ENCODE measurements at places on chromosomes 16 and 17. TPM values are rescaled to one million over a fixed set of nuclear protein-coding genes. Genes with fewer than 3 reads are reported as not detected.

The GUCY2D gene
- total RNA-seq, result not detected

The ADAP2 gene
- total RNA-seq, result 3.0 TPM

The CTRB1 gene
- not detected for total RNA-seq

The TBC1D3C gene
- not detected for total RNA-seq

The PTX4 gene
- not detected for total RNA-seq

The ITGAX gene
- 0.82 TPM for total RNA-seq

GRCh38 chr17:74712756-74713155, at the start of gene CD300LF:
Gene CD300LF (minus strand): TSS chr17:74712923. CDS start chr17:74712866, 57 bp downstream.
- no peak for DNase-seq

DNA sequence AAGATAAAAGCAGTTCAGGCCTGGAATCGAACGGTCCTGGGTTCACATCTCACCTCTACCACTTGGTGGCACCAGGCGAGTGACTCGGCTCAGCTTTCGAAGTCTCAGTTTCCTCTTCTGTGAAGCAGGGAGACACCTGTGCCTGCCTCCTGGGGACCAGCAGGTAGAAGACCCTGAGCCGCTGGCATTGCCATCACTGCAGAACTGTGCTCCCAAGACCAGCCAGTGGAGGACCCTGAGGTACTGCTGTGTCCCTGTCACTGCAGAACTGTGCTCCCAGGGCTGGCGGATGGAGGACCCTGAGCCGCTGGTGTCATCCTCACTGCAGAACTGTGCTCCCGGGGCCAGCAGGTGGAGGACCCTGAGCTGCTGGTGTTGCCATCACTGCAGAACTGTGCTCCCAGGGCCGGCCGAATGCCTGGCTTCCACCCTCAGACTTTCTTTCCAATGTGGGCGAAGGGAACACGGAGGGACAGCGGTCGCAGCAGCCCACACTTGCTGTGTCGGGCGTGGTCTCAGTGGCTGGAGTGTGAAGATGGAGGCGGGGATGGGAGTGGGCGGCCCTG, 8.7 kb upstream of the SLC7A5 start:
- DNase-seq, result no peak

GRCh38 chr17:81462506-81463125, 50.0 kb downstream of the ACTG1 start:
- DNase-seq, result no peak

GRCh38 chr17:54867634-54868033, 33.0 kb upstream of the TOM1L1 start:
- no peak for DNase-seq

- DNase-seq, result no peak
These were observed 39.1 kb downstream of the NDEL1 start for GRCh38 chr17:8474826-8475225.

- DNase-seq, result no peak
These were observed 17.3 kb downstream of the LLGL2 start for GRCh38 chr17:75542728-75543336.

- DNase-seq, result no peak
These were observed 86.6 kb upstream of the BRD7 start for GRCh38 chr16:50455288-50455845.

GRCh38 chr16:87342504-87342903, 25.3 kb upstream of the C16orf95 start:
- no peak for DNase-seq

GRCh38 chr17:74295625-74296547, 21.9 kb downstream of the DNAI2 start:
- DNase-seq, result no peak

DNA sequence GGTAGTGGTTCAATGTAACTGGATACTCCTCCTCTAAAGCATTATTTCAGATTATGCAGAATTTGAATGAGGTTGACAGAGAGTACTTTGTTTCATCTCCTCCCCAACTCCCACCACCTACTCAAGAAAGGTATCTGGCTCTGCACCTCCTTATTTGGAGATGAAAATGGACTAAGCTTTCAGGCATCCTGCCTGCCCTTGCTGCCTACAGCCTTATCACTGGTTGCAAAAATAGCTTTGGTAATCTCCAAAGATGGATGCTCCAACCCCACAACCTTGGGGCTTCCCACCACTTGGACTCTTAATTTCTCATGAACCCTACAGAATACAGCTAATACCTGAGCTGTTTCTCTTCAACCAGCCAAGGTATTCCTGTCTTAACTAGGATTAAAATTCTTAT, 45.3 kb upstream of the CORO6 start:
- DNase-seq, result no peak

GRCh38 chr16:84408856-84409255, 40.5 kb downstream of the ATP2C2 start:
- no peak for DNase-seq

- no peak for DNase-seq
These were observed 97.5 kb downstream of the METRNL start for GRCh38 chr17:83176623-83177583.

- DNase-seq, result peak; percentile 20
These were observed 8.6 kb downstream of the LGALS3BP start for GRCh38 chr17:78970834-78971755.

- no peak for DNase-seq
These were observed 4.8 kb downstream of the LGALS3BP start for GRCh38 chr17:78974635-78975591.

- DNase-seq, result no peak
These were observed 3.8 kb downstream of the CREBBP start for GRCh38 chr16:3876695-3877094.

GRCh38 chr16:77993111-77993985, 29.0 kb upstream of the CLEC3A start:
- no peak for DNase-seq

- no peak for DNase-seq
These were observed 44.4 kb downstream of the LYRM1 start for GRCh38 chr16:20944861-20945574.

DNA sequence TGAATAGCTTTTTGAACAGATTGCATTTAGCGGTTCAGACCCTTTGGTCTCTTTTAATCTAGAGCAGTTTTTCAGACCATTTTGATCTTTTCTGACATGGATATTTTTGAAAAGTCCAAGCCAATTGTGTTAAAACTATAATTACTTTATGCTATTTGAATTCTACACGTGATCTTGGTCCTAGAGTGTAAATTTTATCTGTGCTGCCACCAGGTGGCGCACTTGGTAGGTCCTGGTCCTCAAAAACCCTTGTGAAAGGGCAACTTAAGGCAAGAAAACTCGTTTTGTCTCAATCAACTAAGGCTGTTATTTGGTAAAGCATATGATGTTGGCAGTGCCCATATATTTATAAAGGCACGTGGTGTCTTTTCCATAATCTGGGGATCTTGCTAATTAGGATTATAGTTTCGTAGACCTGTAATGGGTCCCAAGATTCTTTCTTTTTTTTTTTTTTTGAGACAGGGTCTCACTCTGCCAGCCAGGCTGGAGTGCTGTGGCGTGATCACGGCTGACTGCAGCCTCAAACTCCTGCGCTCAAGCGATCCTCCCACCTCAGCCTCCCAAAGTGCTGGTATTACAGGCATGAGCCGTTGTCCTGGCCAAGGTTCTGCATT, 43.9 kb upstream of the TEX2 start:
- DNase-seq, result no peak

DNA sequence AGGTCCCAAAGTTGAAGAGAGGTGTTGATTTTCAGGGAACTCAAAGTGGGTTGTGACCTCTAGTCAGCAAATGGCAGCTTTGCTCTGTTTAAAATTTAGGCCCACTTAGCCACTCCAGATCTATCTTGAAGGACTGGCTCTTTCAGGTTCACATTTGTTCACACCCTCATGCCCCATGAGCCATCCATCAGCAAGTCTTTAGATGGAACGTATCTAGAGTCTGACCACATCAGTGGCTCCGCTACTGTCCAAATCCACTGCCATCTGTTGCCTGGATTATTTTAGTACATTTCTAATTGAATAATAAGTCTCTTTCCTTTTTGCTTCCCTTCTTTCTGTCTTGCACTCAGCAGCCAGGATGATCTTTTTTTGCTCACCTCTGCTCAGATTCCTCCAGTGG, 10.5 kb downstream of the ITGB3 start:
- no peak for DNase-seq

DNA sequence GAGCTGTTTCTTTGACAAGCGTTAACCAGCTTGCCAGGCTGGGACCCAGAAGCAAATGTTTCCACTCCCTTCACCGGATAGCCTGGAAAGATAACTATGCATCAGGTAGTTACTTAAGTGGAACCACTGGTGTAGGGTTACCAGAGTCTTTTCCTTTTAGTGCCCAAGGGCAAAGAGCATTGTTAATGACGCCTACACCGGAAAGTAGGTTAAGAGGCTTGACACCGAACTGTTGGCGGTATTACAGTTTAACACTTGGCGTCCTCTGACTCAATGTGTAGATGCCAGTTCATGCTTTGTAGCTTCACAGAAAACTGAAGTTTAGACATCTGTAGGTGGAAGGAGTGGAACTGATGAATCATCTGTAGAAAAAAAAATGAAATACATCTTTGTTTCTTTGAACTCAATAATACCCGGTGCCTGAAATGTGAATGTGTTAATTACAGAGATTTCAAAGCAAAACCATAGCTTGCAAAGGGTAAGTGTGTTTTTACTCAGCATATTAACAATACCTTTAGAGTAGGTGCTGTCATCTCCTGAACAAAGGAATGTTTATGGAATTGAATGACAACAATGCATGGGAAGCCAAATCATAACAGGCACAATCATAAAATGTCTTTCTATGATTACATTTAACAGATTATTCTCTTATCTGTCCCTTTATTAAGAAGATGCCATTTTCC, 426.7 kb upstream of the SALL1 start:
- no peak for DNase-seq

DNA sequence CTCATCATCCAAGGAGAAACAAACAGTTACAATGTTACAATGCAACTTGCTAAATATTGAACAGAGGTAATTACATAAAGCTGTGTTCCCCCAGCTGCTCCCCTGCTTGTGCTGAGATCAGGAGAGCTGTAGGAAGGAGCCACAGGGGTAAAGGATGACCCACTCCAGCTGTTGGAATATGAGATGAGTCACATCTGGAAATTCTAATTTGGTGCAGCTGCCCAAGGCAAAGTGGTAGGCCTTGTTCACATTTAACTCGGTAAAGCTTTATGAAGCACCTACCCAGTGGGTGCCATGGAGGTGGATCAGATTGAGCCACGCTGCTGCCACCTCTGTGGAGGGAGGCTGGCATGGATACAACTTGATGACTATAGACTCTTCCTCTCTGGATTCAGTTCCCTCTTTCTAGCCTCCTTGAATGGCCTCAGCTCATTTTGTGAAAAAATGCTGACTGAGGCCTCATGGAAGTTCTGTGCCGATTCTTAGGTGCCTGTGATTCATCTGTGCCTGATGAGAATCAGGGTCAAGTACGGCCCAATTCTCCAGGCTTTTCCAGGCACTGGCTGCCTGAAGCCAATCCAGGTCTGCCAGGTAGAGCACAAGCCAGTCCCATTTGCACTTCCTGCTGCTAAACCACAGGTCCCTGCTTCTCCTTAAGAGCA, 7.4 kb downstream of the ZNF689 start:
- DNase-seq, result no peak

DNA sequence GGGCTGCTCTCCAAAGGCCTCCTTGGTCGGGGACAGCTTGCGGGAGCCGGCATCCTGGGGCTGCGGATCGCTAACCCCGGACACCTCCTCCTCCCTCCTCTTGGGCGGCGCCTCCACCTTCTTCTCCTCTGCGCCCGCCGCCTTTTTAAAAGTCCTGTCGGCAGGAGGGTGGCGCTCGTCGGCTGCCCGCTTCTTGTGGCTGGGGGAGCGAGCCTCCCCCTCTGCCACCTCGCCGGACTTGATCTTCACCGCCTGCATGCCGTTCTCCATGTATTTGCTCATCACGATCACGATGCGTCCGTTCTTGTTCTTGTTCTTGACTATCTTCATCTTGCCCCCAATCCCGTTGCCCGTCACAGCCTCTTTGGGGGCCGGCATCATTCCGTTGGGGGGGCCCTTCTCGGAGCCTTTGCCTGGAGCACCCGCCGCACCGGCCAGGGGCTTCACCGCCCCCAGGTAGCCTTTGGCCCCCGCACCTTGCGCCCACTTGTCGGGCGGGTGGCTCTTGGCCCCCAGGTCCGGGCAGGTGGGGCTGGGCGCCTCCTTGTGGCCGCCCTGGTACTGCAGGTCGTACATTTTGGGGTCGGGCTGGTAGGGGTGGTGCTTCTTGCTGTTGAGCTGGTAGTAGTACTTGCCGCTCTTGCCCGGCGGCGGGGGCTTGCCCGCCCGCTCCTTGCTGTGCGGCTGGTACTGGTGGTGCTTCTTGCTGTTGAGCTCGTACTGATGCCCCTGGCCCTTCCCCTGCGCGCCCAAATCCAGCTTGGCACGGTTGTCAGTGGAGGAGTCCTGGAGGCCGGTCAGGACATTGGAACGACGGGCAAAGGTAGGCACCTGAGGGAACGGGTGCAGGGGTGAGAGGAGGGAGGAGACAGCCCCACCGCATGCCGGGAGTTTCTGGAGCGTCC, 4.4 kb downstream of the CBX4 start:
- DNase-seq, result no peak

GRCh38 chr17:42586514-42587230, 9.1 kb upstream of the PSMC3IP start:
- no peak for DNase-seq

All from esophagus squamous epithelium (tissue), 5 donors.